Pancreas (tissue), 10 donors: ENCODE measurements at places on chromosomes 5 and 9. TPM values are rescaled to one million over a fixed set of nuclear protein-coding genes. Genes with fewer than 3 reads are reported as not detected.

SPATA31E1 gene
- not detected for total RNA-seq

NEUROG1 gene
- not detected for total RNA-seq

DNA sequence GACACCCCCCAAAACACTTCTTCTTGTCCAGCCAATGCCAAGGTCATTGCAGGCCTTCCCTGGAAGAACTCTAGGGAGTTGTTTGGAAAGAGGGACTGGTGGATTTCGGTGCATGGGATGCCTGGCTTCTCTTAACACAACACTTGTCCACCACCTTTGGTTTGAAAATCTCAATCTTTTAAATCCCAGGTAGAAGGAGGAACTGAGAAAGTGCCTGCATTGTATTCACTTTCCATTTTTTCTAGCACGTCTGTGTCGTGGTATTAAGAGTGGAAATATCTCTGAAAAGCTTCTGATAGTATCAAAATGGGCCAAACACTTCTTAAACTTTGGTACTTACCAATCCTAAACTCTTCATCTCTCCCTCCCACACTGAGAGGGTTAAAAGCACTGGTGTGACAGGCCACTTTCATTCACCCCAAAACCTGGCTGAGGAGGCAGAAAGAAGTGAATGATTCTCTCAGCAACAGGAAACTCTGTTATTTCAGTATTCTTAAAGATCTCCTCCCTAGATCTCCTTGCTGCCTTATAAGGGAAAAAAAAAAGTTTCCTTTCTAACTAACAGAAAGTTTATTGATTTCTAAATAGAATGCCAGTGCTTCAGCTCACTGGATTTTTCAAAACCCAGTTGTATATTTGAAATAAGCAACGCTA lies 3.9 kb upstream of the NFIB start:
- no peak overlapping the region for H3K27ac ChIP-seq
- H3K4me1 ChIP-seq: peaks cover 28% of the 10 kb centered on the region
- no peaks in the 10 kb centered on the region for H3K27me3 ChIP-seq
- H3K4me3 ChIP-seq: no peak overlapping the region
- H3K36me3 ChIP-seq: no peaks in the 10 kb centered on the region
- no peak for DNase-seq

DNA sequence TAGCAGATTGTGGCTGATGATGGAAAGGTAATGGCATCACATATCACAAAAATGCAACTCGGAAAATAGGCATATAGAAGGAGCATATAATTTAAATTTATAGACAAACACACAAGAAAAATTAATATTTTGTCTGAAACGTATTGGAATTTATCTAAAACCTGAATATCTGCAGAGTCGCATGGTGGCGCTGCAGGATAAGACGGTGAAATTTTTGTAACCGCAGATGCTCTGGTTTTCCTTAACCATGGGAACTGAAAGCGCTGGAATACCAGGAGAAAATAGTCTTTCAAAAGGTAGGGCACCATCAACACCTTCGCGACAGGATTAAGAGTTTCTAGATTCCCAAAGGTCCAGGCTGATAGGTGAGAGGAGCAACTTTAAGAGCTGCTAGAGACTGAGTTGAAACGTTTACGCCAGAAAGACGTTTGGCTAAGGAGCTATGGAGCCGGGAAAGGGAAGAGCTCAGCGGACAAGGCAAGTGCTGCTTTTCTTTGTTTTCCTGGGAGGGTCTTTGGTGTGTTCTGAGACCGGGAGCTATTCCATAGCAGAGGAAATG lies 11.0 kb upstream of the PCDHB15 start:
- no peaks in the 10 kb centered on the region for H3K36me3 ChIP-seq
- DNase-seq: no peak
- H3K27me3 ChIP-seq: no peaks in the 10 kb centered on the region
- no peak overlapping the region for H3K27ac ChIP-seq
